ENCODE measurements at places on chromosomes 6 and 20.

DNA sequence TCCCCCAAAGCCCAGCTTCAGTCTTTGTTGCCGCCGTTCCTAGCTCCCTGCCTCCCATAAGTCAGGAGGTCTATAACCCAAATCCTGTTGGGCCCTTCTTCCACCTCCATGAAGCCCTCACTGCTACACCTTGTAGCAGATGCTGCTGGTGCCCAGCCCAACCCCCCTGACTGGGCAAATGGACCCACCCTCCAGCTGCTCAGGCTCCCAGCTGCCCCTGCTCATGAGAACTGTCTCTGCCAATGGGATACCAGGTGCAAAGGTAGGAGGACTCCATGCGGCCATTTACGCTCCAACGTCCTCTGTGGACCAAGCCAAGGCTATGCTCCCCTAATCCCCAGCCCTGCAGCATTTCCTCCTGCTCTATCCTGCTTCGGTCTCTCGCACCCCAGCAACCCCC is 71.8 kb downstream of the JPH2 start:
- DNase-seq, result no peak

DNA sequence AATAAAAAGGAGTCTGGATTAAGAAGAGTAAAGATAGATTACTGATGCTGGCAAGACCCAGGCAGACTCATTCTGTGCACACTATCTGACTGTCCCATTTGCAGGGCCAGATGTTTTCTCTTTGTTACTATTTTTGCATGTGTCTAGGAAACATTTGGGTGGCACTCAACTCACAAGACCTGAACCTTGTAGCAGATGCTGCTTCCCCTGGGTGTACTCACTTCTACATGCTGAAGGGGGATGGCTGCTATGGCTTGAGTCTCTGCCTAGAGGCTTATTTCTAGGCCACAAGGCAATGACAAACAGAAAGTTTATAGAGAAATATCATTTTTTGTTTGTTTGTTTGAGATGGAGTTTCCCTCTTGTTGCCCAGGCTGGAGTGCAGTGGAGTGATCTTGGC is 351.4 kb downstream of the FOXA2 start:
- no peak for DNase-seq

DNA sequence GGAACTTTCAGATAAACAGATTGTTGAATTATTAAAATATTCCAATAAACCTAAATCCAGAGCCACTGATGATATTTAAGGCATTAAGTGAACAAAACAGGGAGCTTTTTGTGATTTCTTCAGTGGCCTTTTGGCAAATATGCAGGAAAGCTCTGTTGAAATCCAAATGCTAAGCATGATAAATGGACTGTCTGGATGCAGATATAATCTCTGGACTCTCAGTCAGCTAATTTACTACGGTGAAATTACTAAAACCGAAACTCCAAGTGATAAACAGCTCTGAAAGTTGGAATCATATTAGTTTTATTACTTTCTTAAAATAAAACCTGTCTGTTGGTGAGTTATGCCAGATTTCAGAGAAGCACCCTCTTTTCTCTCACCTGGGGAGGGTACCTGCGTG is 120.3 kb downstream of the IMPG1 start:
- DNase-seq, result no peak

DNA sequence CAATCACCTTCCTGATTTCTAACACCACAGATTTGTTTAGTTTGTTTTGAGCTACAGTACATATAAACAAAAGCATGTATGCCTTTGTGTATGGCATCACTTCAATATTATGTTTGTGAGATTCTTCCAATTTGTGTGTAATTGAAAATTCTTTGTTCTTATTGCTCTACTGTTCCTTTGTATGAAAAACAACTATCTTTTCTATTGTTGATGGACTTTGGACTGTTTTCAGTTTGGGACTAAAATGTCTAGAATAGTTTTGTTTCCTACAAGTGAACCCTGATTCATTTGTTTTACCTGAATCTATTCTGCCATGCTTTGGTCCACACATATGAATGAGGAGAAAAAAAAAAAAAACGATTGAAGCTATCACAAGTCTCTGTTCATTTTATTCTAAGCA is 21.2 kb upstream of the ZNF184 start:
- DNase-seq, result no peak

DNA sequence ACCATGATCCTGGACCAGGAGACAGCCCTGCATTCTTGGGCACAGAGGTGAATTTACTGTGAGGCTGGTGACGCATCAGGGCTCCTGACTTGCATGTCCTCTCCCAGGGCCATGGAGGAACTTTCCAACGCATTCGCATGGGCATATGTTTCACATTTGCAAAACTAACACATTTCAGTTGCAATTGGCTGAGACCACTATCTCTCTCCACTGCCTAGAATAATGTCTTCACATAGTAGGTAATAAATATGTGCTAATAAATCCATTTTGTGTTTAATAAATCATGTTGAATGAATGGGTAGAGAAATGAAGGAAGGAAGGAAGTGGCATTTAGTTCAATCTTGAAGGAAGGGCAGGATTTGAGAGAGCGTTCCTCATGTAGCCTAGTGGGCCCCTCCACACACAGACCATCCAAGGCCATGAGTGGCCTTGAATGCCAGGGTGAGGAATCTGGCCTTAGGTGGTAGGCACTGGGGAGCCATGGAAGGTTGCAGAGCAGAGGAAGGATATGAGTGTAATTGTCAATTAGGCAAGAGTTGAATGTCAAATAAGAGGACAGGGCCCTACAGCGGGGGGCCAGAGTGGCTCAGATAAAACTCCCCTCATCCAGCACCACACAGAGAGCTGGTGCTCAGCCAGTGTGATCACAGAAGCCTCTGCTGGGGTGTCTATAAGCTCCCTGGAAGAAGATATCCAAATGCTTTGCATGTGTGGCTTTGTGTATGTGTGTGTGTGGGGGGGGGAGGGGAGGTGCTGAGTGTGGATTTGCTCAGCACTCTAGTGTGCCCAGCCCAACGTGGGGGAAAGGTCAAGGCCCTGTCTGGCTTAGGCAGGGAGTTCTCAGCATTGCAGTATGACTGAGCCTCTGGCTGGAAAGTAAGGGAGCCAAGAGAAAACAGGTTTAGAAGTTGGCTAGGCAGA is 30.9 kb upstream of the CCN5 start:
- no peak for DNase-seq

- no peak for DNase-seq
Observed at GRCh38 chr20:7389216-7389615, 551.0 kb downstream of the HAO1 start.

DNA sequence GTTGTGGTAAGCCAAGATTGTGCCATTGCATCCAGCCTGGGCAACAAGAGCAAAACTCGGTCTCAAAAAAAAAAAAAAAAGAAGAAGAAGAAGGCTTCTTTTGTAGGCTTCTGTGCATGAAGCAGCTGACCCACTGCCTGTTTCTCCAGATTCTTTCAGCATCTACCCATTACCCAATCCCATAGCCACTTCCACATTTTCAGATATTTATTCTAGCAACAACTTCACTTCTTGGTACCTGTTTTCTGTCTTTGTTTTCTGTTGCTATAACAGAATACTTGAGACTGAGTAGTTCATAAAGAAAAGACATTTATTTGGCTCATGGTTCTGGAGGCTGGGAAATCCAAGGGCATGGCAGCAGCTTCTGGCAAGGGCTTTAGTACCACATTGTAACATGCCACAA is 95.3 kb upstream of the SGK1 start:
- no peak for DNase-seq

DNA sequence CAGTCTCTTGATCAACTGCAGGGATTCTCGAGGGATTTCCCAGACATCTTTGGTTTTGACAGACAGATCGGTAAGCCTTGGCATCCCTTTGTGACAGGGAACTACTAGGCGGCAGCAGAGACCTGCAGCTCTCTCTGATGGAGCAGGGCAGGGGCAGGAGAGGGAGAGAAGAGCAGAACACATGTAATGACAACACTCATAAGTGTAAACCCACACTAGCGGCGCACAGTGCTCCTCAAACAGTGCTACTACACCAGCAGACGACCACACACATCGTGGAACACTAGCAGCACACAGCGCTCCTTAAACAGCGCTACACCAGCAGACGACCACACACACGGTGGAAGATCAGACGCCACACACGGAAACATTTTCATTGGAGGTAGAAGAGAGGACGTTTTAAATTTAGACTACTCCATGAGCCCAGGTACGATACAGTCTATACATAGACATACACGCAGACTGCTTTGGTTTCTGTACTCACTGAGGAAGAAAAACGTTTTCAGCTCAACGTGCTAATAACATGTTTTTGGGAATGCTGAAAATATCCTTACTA is 94.5 kb upstream of the TRAF3IP2 start:
- no peak for DNase-seq

DNA sequence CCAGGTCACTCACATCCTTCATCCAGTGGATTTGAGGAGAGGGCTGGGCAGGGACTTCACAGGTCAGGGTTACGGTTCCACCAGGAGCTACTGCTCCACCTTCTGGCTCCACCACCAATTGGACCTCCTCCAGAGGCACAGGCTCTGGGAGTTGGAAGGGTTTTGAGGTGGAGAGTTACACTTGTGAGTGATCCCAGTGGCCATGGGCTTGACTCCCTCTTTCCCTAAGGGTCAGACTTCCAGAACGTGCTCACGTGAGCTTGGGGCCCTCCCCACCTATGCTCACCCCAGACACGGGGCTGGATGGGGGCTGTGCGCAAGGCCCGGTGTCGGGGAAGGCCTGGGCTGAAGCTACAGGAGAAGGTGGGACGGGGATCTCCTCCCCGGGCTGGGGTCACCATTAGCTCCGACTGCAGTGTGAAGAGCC is 1.5 kb downstream of the AGER start:
- peak; percentile 52 for DNase-seq

- DNase-seq, result no peak
Observed at GRCh38 chr6:15332446-15332845, 86.6 kb downstream of the JARID2 start.

DNA sequence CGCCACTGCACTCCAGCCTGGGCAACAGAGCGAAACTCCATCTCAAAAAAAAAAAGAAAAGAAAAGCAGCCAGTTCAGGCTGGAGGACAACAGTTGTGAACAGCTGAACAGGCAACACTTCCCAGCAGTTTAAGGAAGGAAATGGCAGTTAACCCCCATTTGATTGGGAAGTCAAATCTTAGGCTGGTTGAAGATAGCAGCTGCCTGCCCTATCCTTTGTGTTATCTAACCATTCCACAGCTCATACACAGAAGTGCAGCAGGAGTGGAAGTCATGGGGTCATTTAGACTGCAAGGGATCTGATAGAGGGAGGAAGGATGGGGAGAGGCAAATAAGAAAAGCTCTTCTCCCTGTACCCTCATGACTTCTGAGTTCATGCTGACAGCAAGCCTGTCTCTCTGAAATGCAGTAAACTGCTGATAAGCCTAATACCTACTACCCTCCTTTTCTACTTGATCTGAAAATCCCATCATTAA is 35.3 kb downstream of the KCTD20 start:
- DNase-seq, result no peak

GRCh38 chr6:137033828-137034227 is 10.9 kb downstream of the IL20RA start:
- DNase-seq, result no peak

GRCh38 chr6:336159-337114 is 44.1 kb downstream of the DUSP22 start:
- DNase-seq, result no peak

DNA sequence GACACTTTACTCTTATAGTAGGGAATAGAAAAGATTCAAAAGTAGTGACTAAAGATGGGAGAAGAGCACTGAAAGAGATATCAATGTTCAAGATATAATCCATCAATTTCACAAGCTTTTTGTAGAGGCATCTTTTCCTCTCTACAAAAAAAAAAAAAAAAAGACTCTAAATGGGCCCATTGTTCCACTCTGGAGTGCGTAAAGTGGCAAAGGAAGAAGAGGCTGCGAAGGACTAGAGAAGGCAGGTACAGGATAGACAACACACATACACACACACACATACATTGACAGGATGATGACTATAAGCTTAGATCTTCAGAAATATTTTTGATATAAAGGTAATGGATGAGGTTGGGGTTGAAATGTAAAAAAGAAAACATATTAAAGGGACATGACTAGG is 157.6 kb downstream of the HIVEP2 start:
- DNase-seq, result no peak

GRCh38 chr20:8971669-8972316 is 97.1 kb upstream of the PLCB4 start:
- DNase-seq, result no peak

DNA sequence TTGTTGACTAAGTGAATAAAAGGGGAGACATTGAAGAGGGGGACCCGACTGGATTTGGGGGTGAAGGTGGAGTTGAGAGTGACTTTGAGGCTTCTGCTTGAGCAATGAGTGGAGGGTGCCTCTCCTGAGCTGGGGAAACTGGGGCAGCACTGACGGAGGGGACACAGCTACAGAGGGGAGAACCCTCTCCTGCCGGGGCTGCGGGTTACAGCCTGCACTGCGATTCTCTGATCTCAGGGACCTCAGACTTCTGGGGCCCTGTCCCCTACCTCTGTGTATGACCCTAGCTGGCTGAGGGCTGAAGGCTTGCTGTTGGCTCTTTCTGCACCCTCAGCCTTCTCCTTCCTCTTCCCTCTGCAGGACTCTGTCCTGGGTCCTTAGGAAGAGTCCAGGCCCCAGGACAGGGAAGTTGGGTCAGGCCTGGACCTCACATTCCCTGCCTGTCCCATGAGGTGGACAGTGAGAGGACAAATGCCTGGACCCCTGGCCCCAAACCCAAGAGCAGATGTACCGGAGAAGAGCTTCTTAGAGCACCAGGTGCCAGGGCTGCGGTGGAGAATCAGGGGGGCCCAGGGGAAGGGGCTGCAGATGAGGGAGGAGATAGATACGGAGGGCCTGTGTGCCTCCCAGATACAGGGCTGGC is 13.7 kb upstream of the FAM110A start:
- DNase-seq, result no peak

- DNase-seq, result no peak
Observed at GRCh38 chr6:165768961-165769360, 105.9 kb upstream of the PDE10A start.

- DNase-seq, result no peak
Observed at GRCh38 chr6:3389390-3390167, 67.3 kb downstream of the SLC22A23 start.

- DNase-seq, result no peak
Observed at GRCh38 chr6:56750686-56751085, 108.0 kb upstream of the DST start.

DNA sequence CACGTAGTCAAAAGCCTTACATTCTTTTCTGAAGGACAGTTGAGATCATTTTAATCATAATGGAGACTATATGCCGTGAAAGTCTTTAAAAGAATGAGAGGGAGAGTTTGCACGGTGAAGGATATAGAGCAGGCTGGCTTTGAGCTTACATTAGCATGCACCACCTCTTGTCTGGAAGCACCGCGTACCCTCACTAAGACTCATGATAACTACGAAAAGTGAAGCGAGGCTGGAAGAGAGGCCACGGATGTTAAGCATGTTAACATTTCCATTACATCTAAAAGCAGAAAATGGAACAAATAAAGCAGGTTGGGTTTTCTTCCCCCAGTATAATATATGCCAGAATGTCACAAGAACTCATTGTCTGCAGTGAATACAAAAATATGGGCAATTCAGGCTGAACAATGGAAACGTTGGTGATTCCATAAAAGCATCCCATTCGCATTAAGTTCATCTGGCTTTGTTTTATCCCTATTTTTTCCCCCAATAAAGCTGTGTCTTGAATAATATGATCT is 40.6 kb upstream of the NKX2-2 start:
- DNase-seq, result no peak

GRCh38 chr20:38272398-38272797 is 11.9 kb upstream of the KIAA1755 start:
- no peak for DNase-seq

GRCh38 chr20:59222253-59223181 is 58.9 kb downstream of the ZNF831 start:
- DNase-seq, result peak; percentile 36

All from hematopoietic multipotent progenitor cell treated with erythropoietin and hydrocortisone succinate and interleukin-3 and kit ligand, for 17 days (in vitro differentiated cells).